ENCODE measurements at places on chromosomes 7 and 10. TPM values are rescaled to one million over a fixed set of nuclear protein-coding genes. Genes with fewer than 3 reads are reported as not detected.

Gene SUN3
- not detected for total RNA-seq

Gene CUBN
- 2.2 TPM for total RNA-seq

Gene PPP1R9A
- 0.60 TPM for total RNA-seq

Gene TMEM130
- total RNA-seq = 1.3 TPM

Gene HOXA3
- total RNA-seq = 1.3 TPM

Gene SEMA3C
- total RNA-seq = 126 TPM

Gene NEUROG3
- total RNA-seq = not detected

Gene PCLO
- total RNA-seq = under 0.01 TPM

Gene FGL2
- total RNA-seq = 170 TPM

Gene ACBD7
- 0.79 TPM for total RNA-seq

Gene MYO1G
- total RNA-seq = under 0.01 TPM

Gene STEAP2
- total RNA-seq = 32.4 TPM

Gene SLC25A13
- 3.9 TPM for total RNA-seq

Gene KLF14
- under 0.01 TPM for total RNA-seq

Gene SORBS1
- 0.16 TPM for total RNA-seq

Gene UCMA
- total RNA-seq = not detected

Gene SYT15B
- not detected for total RNA-seq

Gene PIK3AP1
- 0.52 TPM for total RNA-seq

Gene LIPF
- total RNA-seq = not detected

Gene FAM221A
- total RNA-seq = 0.95 TPM

Gene ABCB1
- total RNA-seq = 3.8 TPM

Gene AKR1D1
- total RNA-seq = not detected

Gene STARD3NL
- 47.0 TPM for total RNA-seq

Gene SLC26A4
- 0.47 TPM for total RNA-seq

Gene PLEKHS1
- not detected for total RNA-seq

Gene NANOS1
- 0.09 TPM for total RNA-seq

Gene HMX3
- total RNA-seq = 0.16 TPM

Gene TNS3
- total RNA-seq = 22.8 TPM

Gene LSM8
- total RNA-seq = 36.9 TPM

Gene LIPM
- total RNA-seq = not detected

Gene C7orf33
- not detected for total RNA-seq

Gene ARMH3
- total RNA-seq = 9.3 TPM

Gene CRHR2
- not detected for total RNA-seq

Gene MSS51
- total RNA-seq = 1.1 TPM

Gene MCM10
- total RNA-seq = 0.34 TPM

Gene RNF133
- 0.16 TPM for total RNA-seq

Gene ERV3-1
- 6.5 TPM for total RNA-seq

Gene LRRD1
- total RNA-seq = not detected

Gene OR2A12
- not detected for total RNA-seq

Gene COL13A1
- total RNA-seq = 9.3 TPM

Gene MOGAT3
- total RNA-seq = not detected

Gene LRRN3
- 1.4 TPM for total RNA-seq

Gene GIMAP7
- not detected for total RNA-seq

Gene VDAC2
- total RNA-seq = 98.0 TPM

Gene ARHGAP22
- 34.2 TPM for total RNA-seq

Gene SFRP4
- 0.32 TPM for total RNA-seq

Gene SLC29A3
- 1.4 TPM for total RNA-seq

Gene HDAC9
- 3.5 TPM for total RNA-seq

Gene DPP6
- not detected for total RNA-seq

Gene LEP
- total RNA-seq = not detected

Gene FANK1
- total RNA-seq = 8.5 TPM

Gene CCL26
- total RNA-seq = 1.4 TPM

Gene HOXA10
- total RNA-seq = not detected

Gene RBM20
- under 0.01 TPM for total RNA-seq

Gene FAM25A
- total RNA-seq = not detected

Gene ZNF722
- total RNA-seq = not detected

Gene IL6
- 0.94 TPM for total RNA-seq
